Fibroblast of skin of right biceps (primary cell): ENCODE measurements at places on chromosomes 3 and 15.

DNA sequence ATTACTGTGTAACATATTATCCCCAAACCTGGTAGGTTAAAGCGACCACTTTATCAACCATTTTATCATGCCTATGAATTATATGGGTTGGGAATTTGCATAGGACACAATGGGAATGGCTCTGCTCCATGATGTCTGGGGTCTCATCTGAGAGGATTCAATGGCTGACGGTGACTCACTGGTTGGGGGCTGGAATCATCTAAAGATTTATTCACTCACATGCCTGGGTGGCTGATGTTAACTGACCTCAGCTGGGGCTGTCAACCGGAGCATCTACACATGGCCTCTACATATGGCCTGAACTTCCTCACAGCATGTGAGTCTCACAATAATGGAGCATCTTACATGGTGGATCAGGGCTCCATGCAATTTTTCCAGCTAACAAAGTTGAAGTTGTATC, 313.1 kb upstream of the PPP2R3A start:
- no peak for DNase-seq

DNA sequence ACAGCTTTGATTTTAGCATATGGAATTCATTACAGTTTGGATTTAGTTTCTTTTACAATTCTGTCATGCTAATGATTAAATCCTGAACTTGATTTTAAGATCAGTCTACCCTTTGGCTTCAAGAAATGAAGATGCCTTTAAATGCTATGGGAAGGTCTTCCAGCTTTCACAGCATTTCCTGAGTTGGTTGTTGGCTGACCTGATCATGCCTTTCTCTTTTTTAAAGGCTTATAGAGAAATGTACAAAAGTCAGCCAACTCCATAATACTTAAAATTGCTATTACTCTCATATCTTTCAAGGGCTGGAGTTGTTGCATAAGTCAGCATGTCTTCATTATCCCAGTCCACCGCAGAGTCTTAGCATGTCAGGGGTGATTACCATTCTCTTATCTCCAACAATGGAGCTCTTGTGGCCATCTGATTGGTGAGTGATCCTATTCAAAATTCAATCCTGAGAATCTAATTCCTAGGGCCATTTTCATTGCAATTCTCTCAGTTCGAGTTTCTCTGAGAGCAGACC, 123.8 kb downstream of the GMNC start:
- no peak for DNase-seq

GRCh38 chr15:72315706-72316370, 4.1 kb downstream of the CELF6 start:
- no peak for DNase-seq

- DNase-seq = peak; percentile 94
These were observed 5.8 kb downstream of the TRAK1 start for GRCh38 chr3:42096796-42097565.

GRCh38 chr15:65660927-65661326, 39.2 kb downstream of the SLC24A1 start:
- DNase-seq = no peak

DNA sequence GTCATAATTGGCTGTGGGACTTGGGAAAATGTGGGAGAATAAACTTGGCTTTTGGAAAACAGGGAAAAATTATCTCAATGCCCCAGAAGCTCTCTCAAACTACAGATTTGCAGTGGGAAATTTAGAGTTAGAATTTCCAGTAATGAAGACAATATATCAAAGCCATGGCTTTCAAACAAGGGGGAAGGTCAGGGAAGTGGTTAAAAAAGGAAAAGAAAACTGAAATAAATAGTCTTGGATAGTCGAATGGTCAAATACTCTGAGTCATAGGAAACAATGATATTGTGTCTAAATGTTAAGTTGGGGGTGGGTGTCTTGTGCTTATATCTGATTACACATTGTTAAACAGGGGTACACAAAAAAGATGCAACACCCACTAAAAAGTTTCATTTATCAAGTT, 272.4 kb upstream of the COL8A1 start:
- DNase-seq = no peak

GRCh38 chr3:44674211-44674610, 25.7 kb downstream of the ZNF35 start:
- DNase-seq = no peak

- peak; percentile 2 for DNase-seq
These were observed 122.6 kb downstream of the AQP9 start for GRCh38 chr15:58260725-58261267.

- no peak for DNase-seq
These were observed 144.3 kb upstream of the ADAMTS9 start for GRCh38 chr3:64832098-64832497.

- no peak for DNase-seq
These were observed 122.6 kb downstream of the FBN1 start for GRCh38 chr15:48522911-48523310.

- DNase-seq = no peak
These were observed 9.2 kb downstream of the SLC25A36 start for GRCh38 chr3:140950863-140951262.

DNA sequence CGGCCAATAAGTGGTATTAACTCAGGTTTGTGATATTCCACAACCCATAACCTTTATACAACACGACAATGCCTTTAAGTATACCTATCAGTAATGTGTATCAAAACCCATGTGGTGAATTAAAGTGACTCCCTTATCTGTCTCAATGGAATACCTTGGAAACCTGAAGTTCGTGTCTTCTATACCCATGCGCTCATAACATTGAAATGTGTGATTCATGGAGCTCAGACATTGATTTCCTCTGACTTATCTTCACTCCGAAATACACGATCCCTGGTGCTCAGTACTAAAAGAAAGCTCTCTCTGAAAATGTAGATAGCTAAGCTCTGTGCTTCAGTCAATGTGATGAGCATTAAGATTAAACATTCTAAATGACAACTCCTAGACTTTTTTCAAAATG, 140.3 kb downstream of the TBC1D5 start:
- DNase-seq = peak; percentile 27

DNA sequence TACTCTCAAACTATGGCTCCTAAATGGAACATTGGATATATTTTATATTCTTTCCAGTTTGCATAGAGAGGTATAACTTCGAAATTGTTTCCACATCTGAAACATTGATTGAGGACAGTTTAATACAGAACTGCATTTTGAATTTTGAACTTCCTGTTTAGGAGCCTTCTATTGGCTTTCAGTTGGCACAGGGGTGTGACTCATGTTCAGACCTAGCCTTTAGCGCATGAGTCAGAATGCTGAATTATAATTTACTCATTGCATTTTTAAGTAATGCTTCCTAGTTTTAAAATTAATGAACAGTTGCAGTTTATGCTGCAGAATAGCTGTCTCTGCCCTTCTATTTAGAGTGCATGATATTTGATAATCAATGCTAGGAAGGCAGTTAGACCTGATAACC, 751.7 kb downstream of the CADM2 start:
- peak; percentile 32 for DNase-seq

GRCh38 chr3:38653685-38654537, 4.4 kb upstream of the SCN5A start:
- DNase-seq = no peak

GRCh38 chr15:99115300-99116215, 10.7 kb downstream of the SYNM start:
- no peak for DNase-seq

GRCh38 chr15:70264014-70264582, 166.4 kb upstream of the TLE3 start:
- peak; percentile 56 for DNase-seq

DNA sequence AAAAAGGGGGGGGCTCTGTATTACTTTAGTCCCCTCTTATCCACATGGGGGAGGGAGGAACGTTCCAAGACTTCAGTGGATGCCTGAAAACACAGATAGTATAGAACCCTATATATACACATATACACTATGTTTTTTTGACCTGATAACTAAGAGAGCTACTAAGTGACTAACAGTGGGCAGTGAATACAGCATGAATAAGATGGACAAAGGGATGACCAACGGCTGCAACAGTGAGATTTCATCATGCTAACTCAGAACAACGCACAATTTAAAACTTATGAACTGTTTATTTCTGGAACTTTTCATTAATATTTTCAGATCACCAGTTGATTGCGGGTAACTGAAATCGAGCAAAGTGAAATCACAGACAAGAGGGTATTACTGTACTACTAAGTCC, 7.3 kb downstream of the DCUN1D1 start:
- DNase-seq = no peak

- DNase-seq = no peak
These were observed 14.8 kb downstream of the LYSMD4 start for GRCh38 chr15:99718421-99718820.

- DNase-seq = peak; percentile 76
These were observed 56.1 kb downstream of the CALML4 start for GRCh38 chr15:68149059-68149458.

- DNase-seq = peak; percentile 92
These were observed 34.3 kb upstream of the PLSCR2 start for GRCh38 chr3:146503461-146504202.

GRCh38 chr3:149352556-149352955, 19.1 kb upstream of the TM4SF18 start:
- peak; percentile 66 for DNase-seq

GRCh38 chr3:52243791-52244628, 1.5 kb upstream of the PPM1M start:
- peak; percentile 30 for DNase-seq

- DNase-seq = no peak
These were observed 50.9 kb downstream of the HCN4 start for GRCh38 chr15:73317651-73318462.

GRCh38 chr3:177968891-177969290, 567.3 kb upstream of the KCNMB2 start:
- DNase-seq = peak; percentile 71

- no peak for DNase-seq
These were observed 36.8 kb downstream of the MUC4 start for GRCh38 chr3:195774917-195775316.

DNA sequence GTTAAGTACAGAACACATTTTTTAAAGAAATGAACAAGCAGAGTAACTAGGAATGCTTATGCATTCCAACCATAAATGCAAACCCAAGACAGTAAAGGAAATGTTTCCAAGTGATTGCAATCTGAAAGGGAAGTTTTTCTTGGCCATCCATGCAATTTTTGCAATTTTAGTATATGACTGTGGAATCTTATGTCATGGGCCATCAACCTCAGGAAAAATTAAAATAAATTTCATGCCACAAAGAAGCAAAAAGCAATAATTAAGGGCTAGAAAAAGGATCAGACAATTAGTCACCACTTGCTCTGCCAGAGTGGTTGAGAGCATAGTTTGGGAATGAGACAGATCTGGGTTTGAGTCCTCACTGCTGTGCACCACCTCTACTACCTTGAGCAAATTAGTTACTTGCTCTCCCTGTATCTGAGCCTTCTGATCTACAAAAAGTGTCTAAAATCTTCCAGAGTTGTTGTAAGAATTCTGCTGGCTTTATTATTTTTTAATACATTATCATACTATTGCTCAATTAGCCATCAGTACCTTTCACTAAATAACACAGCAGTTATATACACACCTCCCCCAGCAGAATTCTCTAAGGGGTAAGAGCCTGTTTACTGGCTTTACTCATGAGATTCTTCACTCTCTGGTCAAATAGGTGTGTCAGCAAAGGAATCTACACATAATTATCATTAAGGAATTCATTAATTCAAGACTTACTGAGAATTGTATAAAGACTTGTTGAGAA, 49.7 kb upstream of the FBN1 start:
- peak; percentile 98 for DNase-seq

GRCh38 chr15:101288905-101289513, 6.0 kb downstream of the SNRPA1 start:
- peak; percentile 48 for DNase-seq

DNA sequence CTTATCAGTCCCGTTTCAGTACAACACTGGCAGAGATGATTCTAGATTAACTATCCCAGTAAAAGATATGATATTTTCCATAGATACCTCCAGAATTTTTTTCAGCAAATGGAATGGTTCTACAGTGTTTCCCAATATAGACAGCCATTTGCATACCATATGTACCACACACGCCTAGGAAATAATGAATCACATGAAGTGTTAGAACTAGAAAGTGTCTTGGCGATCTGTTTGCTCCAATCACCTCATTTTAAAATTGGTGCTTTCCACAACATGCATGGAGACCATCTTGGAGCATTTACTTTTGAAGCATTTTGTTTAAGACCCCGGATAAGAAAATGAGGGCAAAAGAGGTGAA, 2.0 kb downstream of the C2CD4A start:
- peak; percentile 62 for DNase-seq

GRCh38 chr3:51796854-51797253, 17.8 kb upstream of the IQCF6 start:
- DNase-seq = no peak

GRCh38 chr3:151391720-151392119, 7.2 kb upstream of the P2RY12 start:
- no peak for DNase-seq

- DNase-seq = no peak
These were observed 133.4 kb upstream of the ZBTB20 start for GRCh38 chr3:115280506-115280905.

DNA sequence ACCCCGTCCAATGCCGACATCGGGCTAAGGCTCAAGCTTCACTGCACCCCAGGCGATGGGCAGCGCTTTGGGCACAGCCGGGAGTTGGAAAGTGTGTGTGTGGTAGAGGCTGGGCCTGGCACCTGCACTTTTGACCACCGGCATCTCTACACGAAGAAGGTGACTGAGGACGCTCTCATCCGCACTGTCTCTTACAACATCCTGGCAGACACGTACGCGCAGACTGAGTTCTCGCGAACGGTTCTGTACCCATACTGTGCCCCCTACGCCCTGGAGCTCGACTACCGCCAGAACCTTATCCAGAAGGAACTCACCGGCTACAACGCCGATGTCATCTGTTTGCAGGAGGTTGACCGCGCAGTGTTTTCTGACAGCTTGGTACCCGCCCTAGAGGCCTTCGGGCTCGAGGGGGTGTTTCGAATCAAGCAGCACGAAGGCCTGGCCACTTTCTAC, 1.0 kb downstream of the PDE12 start:
- DNase-seq = peak; percentile 39

DNA sequence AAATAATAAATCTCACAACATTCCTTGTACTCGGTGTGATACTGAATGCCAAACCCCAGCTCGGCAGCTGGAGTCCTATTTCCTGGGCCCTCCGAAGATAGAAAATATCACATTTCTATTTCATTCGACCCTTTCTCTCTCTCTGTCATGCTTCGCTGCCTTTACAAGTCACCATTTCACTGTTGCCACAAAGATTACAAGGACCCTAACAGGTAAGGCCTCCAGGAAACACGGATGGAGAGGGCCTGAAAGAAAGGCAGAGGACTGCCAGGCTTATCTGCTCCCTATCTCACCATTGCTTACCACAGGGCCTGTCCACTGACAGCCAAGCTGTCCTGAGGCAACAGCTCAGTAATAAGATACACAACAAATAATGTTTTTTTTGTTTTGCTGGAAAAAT, 376.5 kb downstream of the MECOM start:
- no peak for DNase-seq

DNA sequence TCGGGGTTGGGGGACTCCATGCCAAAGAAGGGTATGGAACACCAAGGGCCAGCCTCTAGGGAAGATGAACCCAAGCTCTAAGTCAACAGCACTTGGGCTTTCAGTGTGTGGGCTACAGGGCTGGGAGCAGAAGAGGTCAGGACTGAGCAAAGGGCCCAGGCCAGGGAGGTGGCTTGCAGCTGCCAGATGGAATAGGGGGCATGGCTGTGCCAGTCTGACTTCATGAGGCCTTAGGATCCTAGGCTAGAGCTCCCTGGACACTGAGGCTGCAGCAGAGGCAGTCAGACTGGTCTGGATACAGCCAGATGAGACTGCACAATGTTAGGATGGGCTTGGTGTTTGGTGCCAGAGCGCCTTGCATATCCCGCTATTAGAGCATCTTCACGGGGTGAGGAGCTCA, 3.8 kb downstream of the RASGRF1 start:
- DNase-seq = no peak

- no peak for DNase-seq
These were observed 17.2 kb downstream of the DAPK2 start for GRCh38 chr15:64029110-64029509.
